Natural killer cell (primary cell): ENCODE measurements at places on chromosomes 7 and 10. TPM values are rescaled to one million over a fixed set of nuclear protein-coding genes. Genes with fewer than 3 reads are reported as not detected.
A peak's percentile ranks its signal among the peaks of the same experiment; 100 is the strongest.

- H3K4me1 ChIP-seq, result no peaks in the 10 kb centered on the region
- H3K4me3 ChIP-seq, result no peak overlapping the region
- no peak overlapping the region for H3K27ac ChIP-seq
- no peak for DNase-seq
Observed at GRCh38 chr7:41033500-41033899, 669.4 kb downstream of the INHBA start.

DNA sequence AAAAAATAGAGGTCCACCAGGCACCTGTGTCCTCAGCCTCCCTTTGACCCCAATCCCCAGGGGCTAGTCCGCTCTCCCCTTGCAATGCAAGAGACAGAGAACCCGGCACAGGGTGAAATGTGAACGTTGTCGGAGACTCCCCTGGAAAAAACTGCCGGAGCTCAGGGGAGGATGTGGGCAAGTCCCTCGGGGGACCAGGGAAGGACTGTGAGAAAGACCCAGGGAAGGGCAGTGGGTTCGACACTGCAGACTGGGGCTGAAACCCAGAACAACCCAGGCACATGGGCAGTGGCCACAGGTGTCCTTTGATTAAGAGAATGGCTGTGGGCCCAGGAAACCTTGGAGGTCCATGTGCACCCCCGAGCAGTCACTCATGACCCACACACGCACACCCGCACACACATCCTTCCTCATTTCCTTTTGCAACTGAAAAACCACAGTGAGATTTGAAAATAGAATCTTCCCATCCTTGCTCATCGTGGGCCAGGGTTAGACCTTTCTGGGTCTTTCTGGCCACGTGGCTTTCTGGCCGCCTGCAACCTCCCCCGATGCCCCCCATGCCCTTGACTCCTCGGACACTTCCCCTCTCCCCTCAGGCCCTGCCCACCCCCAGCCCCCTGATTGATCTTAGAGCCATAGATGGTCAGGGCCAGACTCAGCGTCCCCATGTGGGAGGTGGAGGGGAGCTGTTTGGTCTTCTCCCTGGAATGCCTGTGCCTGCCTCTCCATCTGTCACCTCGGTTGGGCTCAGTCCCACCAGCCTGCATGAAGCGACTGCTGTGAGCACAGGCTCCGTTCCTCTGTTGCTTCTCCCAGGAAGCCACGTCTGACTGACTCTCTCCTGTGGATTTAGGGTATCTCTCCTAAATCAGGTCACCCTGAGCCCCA lies 7.9 kb downstream of the LAT2 start:
- DNase-seq, result no peak
- peak overlapping the region; percentile 53 for H3K27ac ChIP-seq
- H3K36me3 ChIP-seq, result peaks cover 32% of the 10 kb centered on the region
- peaks cover 63% of the 10 kb centered on the region for H3K4me1 ChIP-seq
- no peaks in the 10 kb centered on the region for H3K27me3 ChIP-seq

GRCh38 chr7:35035511-35035961 lies 1.7 kb downstream of the DPY19L1 start:
- no peaks in the 10 kb centered on the region for H3K36me3 ChIP-seq
- no peak overlapping the region for H3K4me3 ChIP-seq
- no peak for DNase-seq
- H3K4me1 ChIP-seq, result peaks cover 14% of the 10 kb centered on the region
- H3K27ac ChIP-seq, result no peak overlapping the region

DNA sequence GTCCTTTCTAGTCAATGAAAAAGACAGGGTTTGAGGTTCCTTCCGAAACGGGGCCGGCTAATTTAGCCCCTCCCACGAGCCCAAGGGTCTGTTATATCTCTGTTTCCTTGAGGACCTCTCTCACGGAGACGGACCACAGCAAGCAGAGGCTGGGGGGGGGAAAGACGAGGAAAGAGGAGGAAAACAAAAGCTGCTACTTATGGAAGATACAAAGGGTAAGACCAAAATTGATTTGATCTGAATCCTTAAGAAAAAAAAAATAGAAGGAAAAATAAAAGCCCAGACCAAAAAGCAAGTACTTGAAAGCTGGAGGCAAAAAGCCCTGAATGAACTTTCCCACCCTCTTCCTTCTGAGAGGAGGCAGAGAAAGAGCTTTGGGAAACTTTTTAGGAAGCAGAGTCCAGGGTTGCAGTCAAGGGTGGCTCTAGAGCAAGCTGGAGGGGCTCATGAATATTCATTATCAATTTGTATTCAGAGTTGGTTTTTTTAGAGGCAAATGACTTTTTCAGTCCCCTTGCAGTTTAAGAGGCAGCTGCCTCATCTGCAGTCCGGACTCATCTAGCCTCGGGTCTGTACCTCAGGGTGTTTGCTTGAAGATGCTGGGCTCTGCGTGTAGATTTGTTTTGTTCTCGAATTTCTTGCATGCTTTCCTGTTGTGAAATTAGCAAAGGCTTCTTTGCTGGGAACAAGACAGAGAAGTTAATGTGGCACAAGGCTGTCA lies at the start of gene ENTPD1:
ENTPD1 (plus strand) TSS at position 123 of the 721 bp plus-strand sequence; CDS start at position 200, 77 bp downstream.
- peaks cover 13% of the 10 kb centered on the region for H3K4me1 ChIP-seq
- H3K36me3 ChIP-seq, result no peaks in the 10 kb centered on the region
- no peaks in the 10 kb centered on the region for H3K27me3 ChIP-seq
- H3K27ac ChIP-seq, result peak within 1 kb of the TSS; percentile 60
- peak within 1 kb of the TSS; percentile 30 for H3K4me3 ChIP-seq

DNA sequence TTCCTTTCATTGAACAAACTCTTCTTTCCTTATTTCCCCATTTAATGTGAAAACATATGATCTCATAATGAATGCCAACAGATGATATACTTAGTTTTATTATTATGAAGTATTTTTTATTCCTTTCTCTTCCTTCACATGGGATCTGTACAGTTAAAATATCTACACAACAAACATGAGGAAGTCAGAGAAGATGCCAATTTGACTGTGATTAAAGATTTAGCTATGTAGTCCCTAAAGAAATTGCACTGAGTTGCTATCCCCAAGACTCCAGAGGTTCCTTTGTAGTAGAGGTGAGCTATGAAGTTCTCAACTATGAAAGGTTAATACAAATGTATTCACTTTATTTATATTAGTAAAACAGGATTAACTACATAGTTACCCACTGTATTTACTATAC lies 60.6 kb upstream of the LRRN3 start:
- no peak for DNase-seq
- no peaks in the 10 kb centered on the region for H3K27me3 ChIP-seq
- no peaks in the 10 kb centered on the region for H3K36me3 ChIP-seq

DNA sequence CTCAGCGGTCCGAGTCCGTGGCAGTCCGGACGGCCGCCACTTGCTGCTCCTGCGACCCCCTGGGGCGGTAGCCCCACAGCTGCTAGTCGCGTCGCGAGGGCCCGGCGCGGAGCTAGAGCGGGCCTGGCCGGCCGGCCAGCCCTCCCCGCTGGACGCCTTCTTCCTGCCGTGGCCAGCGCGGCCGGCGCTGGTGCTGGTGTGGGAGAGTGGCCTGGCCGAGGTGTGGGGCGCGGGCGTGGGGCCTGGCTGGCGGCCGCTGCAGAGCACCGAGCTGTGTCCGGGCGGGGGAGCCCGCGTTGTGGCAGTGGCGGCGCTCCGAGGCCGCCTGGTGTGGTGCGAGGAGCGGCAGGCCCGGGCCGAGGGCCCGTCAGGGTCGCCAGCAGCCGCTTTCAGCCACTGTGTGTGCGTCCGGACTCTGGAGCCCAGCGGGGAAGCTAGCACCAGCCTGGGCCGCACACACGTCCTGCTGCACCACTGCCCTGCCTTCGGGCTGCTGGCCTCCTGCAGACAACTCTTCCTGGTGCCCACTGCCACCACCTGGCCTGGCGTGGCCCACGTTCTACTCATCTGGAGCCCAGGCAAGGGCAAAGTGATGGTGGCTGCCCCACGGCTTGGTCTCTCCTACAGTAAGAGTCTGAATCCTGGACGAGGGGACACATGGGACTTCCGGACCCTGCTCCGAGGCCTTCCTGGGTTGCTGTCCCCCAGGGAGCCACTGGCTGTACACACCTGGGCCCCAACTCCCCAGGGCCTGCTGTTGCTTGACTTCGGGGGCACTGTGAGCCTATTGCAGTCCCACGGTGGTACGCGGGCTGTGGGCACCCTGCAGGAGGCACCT lies 631 bp downstream of the HPS6 start:
- peak; percentile 42 for DNase-seq
- H3K27me3 ChIP-seq, result no peaks in the 10 kb centered on the region
- peaks cover 9% of the 10 kb centered on the region for H3K36me3 ChIP-seq
- peak overlapping the region; percentile 55 for H3K27ac ChIP-seq

GRCh38 chr10:87862679-87863052 lies 667 bp downstream of the KLLN start:
- H3K27me3 ChIP-seq, result no peaks in the 10 kb centered on the region
- peak overlapping the region; percentile 96 for H3K4me3 ChIP-seq
- peaks cover 11% of the 10 kb centered on the region for H3K4me1 ChIP-seq

DNA sequence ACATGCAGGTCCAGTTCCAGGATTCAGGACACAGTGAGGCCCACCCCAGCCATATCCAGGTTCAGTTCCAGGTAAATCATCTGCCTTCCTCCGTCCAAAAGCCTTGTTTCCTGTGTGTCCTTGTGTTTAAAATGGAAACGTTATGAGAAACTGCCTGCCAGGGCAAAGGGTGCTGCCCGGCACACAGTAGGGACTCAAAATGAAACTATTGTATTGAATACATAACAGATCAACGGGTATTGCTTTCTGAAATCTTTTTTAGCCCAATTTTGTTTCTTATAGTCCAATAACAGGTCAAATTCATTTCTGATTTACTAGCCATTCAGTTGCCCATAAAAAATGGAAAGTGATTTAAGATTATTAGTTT lies 115.5 kb downstream of the EGFR start:
- H3K4me1 ChIP-seq, result no peaks in the 10 kb centered on the region
- H3K36me3 ChIP-seq, result no peaks in the 10 kb centered on the region
- no peak overlapping the region for H3K27ac ChIP-seq
- no peak overlapping the region for H3K4me3 ChIP-seq
- DNase-seq, result no peak
- no peaks in the 10 kb centered on the region for H3K27me3 ChIP-seq

GRCh38 chr7:46664453-46664852 lies 743.4 kb upstream of the IGFBP3 start:
- no peaks in the 10 kb centered on the region for H3K27me3 ChIP-seq
- H3K36me3 ChIP-seq, result no peaks in the 10 kb centered on the region
- no peak for DNase-seq

GRCh38 chr10:88886557-88886956 lies 6.5 kb downstream of the STAMBPL1 start:
- H3K27me3 ChIP-seq, result no peaks in the 10 kb centered on the region
- peaks cover 4% of the 10 kb centered on the region for H3K4me1 ChIP-seq
- H3K4me3 ChIP-seq, result no peak overlapping the region
- no peaks in the 10 kb centered on the region for H3K36me3 ChIP-seq
- H3K27ac ChIP-seq, result no peak overlapping the region

GRCh38 chr7:1091644-1092027 lies 3.7 kb downstream of the GPER1 start:
- DNase-seq, result no peak
- no peaks in the 10 kb centered on the region for H3K36me3 ChIP-seq
- H3K27ac ChIP-seq, result no peak overlapping the region

DNA sequence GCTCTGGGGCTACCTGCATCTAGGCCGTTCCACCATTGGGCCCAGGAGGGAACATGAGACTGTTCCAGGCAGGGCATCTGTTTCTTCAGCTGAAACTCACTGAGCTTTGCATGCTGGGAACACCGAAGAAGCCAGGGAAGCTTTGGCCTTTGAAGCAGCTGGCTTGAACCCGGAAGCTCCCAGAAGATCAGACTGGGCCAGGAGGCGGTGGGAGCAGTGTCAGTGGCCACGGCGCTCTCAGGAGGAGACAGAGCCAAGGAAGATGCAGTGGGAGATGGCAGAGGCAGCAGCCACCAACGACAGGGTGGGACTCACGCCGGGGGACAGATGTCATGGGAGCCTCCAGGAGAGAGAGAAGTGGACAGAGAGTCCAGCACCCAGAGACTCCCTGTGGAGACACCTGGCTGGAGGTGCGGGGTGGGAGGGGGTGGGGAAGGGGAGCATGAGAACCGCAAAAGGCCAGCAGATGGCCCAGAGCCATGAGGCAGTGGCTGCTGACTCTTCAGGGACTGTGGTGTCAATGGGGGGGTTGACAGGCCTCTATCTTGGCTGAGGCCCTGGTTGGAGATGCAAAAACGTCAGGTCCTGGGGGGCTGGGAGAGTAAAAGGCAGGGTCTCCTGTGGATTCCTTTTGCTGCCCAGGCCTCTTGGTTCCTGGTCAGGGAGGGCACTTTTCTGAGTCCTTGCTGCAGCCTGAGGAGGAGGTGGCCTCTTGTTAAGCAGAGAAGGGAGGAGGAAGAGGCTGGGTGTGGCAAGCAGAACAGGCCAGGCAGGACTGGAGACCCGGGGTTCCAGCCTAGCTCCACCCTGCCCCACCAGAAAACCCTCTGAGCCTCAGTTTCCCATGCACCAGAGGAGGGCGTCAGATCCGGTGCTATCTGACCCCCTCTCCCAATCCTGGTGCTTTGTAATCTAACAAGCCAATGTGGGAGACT lies 6.3 kb upstream of the AQP1 start:
- no peaks in the 10 kb centered on the region for H3K36me3 ChIP-seq
- no peak overlapping the region for H3K4me3 ChIP-seq
- H3K27ac ChIP-seq, result no peak overlapping the region

DNA sequence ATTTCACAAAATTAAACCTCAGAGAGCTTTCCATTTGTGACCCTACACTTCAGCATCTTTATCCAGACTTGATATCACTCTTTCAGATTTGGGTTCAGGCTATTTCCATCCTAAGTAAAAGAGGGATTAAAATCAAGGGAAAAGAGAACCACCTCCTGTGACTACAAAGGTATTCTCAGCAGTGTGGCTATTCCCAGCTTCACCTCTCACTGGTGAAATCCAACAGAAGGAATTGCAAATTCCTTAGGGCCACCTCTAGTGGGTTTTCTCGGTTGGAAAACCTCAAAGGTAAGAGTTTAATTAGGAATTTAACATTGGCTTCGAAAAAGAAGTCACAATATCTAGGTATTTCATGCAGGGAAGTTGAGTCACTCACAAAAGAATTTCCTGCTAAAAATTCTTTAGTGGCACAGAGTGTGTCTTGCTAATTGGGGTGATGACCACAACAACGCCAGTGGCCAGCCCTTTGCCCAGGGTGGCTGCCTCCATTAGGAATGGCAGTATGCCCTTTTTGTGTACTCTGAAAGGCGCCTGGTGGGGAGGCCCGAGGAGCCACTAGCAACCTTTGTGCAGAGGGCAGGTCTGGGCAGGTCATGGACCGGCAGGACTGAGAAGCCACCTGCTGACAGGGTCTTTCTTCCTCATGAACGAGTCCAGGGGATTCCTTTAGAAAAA lies 52.2 kb downstream of the SEM1 start:
- no peak overlapping the region for H3K27ac ChIP-seq
- H3K4me1 ChIP-seq, result no peaks in the 10 kb centered on the region
- H3K27me3 ChIP-seq, result no peaks in the 10 kb centered on the region
- H3K4me3 ChIP-seq, result no peak overlapping the region
- no peak for DNase-seq
- H3K36me3 ChIP-seq, result no peaks in the 10 kb centered on the region

- H3K27ac ChIP-seq, result no peak overlapping the region
- no peaks in the 10 kb centered on the region for H3K36me3 ChIP-seq
- no peak overlapping the region for H3K4me3 ChIP-seq
Observed at GRCh38 chr7:156432018-156432417, 208.6 kb upstream of the RNF32 start.

Gene ZNF32
- total RNA-seq, result 19.1 TPM

Gene ATOH7
- total RNA-seq, result not detected

Gene DLG5
- total RNA-seq, result 75.0 TPM

Gene TCF7L2
- 10.4 TPM for total RNA-seq

Gene GNGT1
- total RNA-seq, result not detected

Gene SKIDA1
- not detected for total RNA-seq

Gene C7orf57
- 0.85 TPM for total RNA-seq

Gene PRR15
- total RNA-seq, result not detected

Gene NUTM2E
- 0.30 TPM for total RNA-seq

Gene ZNF3
- total RNA-seq, result 37.8 TPM

Gene CPA4
- total RNA-seq, result not detected

Gene OR2A12
- not detected for total RNA-seq

Gene H2BK1
- not detected for total RNA-seq

Gene SPDYE18
- 2.3 TPM for total RNA-seq
